ENCODE measurements at places on chromosomes 7 and 10.

- no peaks in the 10 kb centered on the region for H3K36me3 ChIP-seq
- H3K27me3 ChIP-seq = no peaks in the 10 kb centered on the region
- DNase-seq = no peak
- H3K4me3 ChIP-seq = no peak overlapping the region
- no peaks in the 10 kb centered on the region for H3K4me1 ChIP-seq
These were observed 79.1 kb downstream of the PRTFDC1 start for GRCh38 chr10:24873281-24873683.

- H3K36me3 ChIP-seq = no peaks in the 10 kb centered on the region
- peak overlapping the region; percentile 82 for H3K4me3 ChIP-seq
- H3K27ac ChIP-seq = no peak overlapping the region
These were observed 811 bp downstream of the CDK5 start for GRCh38 chr7:151056666-151057505.

- no peaks in the 10 kb centered on the region for H3K36me3 ChIP-seq
- H3K4me1 ChIP-seq = peaks cover 19% of the 10 kb centered on the region
- H3K27ac ChIP-seq = peak overlapping the region; percentile 28
- H3K27me3 ChIP-seq = no peaks in the 10 kb centered on the region
These were observed 90.0 kb downstream of the ST7 start for GRCh38 chr7:117043108-117043825.

DNA sequence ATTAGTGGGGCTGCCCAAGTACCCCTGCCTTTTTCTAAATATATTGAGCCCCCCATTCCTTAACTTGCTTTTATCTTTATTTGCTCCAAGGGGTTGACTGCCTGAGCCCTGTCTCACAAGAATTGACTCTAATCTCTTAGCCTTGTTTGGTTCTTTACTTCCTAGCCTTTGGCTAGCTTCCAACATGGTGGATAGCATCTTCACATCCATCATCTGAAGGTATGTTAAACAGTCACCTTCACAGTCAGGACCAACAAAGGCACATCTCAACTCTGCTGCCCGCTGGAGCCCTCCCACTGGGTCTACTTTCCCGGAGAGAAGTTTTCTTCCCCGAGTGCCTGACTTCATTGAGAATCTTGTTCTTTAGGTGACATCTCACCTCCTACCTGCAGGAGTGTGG, 329.5 kb downstream of the GPR158 start:
- H3K27me3 ChIP-seq = no peaks in the 10 kb centered on the region
- no peak overlapping the region for H3K27ac ChIP-seq
- no peaks in the 10 kb centered on the region for H3K4me1 ChIP-seq
- no peak for DNase-seq
- no peaks in the 10 kb centered on the region for H3K36me3 ChIP-seq

DNA sequence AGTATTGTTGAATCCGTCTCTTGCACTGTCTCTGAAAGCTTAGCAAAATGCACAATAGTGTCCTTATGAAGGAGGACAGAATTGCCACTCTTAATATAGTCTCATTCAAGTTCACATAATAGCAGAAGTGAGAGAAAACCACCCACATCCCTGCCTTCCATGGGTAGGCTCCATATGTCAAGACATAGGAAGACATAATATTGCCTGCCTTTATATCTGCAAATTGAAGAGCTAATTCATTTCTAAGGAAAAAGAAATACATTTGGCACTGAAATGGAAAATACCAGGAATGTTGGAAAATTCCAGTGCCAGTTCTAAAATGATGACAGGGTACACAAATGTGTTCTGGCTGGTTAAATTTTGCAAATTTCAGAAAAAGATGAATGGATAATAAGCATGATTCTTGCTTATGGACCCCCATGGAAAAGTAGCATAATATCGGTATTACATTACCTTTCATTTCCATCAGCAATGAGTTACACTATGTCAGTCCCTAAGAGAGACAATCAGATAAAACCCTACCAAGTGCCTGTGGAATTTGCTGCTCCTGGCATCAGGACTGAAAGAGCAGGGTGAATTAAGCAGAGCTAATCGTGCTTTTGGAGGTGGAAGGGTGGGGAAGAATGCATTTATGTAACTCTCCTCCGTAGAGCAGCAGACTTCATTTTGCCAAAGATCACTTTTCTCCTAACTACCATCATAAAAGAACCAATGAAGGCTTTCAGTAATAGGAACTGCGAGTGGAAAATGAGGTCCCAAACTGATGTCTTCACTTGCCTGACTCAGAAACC, 312.6 kb downstream of the FGFR2 start:
- H3K4me3 ChIP-seq = no peak overlapping the region
- H3K27me3 ChIP-seq = no peaks in the 10 kb centered on the region
- no peak overlapping the region for H3K27ac ChIP-seq

DNA sequence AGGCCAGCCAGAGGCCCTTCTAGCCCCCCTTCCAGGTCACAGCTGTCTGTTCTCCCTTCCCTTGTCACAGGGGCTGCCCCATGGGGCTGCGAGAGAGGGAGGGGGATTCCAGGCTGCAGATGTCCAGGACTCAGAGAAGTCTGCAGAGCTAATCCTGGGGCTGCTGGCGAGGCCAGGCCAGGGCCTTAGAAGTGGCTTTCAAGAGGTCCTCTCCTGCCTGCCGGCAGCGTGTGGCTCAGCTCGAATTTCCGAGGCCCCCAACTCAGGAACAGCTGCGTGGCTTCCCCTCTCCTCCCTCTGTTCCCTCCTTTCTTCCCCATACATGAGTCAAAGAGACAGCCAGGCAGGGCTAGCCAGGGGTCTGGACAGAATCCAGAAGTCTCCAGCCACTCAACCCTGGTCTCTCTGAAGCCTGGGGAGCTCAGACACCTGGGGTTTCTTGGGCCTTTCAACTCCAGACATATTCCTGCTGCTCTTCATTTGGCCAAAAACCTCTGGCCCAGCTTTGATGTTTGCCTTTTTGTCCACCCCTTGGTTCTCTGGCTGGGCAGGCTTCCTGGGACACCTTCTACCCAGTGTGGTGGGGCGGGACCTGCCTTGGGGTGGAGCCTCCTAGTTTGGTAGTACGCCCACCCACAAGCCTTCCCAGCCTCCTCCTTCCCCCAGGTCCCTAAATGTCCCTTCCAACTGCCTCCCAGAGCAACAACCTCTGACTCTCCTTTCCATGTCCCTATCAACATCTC, 21.8 kb upstream of the EIF5AL1 start:
- H3K36me3 ChIP-seq = no peaks in the 10 kb centered on the region
- H3K27ac ChIP-seq = peak overlapping the region; percentile 80
- H3K4me3 ChIP-seq = no peak overlapping the region
- H3K27me3 ChIP-seq = no peaks in the 10 kb centered on the region
- H3K4me1 ChIP-seq = no peaks in the 10 kb centered on the region

- no peak overlapping the region for H3K4me3 ChIP-seq
- DNase-seq = no peak
- no peaks in the 10 kb centered on the region for H3K36me3 ChIP-seq
These were observed 72.5 kb upstream of the MXI1 start for GRCh38 chr10:110134917-110135316.

DNA sequence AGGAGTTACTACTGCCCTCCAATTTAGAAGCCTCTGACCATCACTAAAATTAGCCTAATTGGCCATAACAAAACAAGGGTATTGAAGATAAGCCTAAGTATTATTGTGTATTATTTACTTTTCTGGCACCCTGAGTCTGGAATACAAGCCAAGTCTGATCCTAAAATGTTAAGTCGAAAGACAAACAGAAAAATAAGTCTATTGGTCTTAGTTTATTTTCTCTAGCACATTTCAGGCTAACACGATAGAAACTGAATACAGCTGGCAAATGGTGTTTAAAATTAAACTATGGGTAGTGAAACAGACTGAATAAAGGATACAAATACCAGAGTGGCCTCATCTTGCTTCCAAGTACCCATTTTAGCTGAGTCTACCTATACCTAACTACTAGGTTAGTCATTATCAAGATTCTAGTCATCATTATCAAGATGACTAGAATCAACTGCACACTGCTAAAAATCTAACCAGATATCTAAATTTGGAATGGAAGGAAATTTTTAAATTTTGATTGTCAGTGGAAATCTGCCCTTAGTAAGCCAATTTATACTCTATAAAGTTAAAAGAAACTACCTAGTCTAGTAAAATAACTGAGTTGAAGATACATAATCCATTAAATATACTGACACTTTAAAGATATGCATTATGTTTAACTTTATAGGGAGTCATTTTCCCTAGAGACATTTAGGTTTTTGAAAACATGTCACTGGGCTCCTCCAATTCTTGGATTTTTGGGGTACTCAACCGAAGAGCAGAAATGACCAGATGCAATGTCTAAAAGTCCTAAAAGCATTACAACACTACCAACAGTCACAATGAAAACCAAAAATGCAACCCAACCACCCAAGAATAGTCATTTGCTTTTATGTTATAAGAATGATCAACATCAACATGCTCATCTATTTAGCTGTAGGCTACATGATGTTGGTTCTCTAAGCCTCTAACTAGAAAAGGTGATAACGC, 80.9 kb downstream of the NT5C2 start:
- H3K4me1 ChIP-seq = peaks cover 16% of the 10 kb centered on the region
- H3K36me3 ChIP-seq = no peaks in the 10 kb centered on the region
- no peaks in the 10 kb centered on the region for H3K27me3 ChIP-seq
- no peak overlapping the region for H3K4me3 ChIP-seq
- H3K27ac ChIP-seq = peak overlapping the region; percentile 66
- no peak for DNase-seq

DNA sequence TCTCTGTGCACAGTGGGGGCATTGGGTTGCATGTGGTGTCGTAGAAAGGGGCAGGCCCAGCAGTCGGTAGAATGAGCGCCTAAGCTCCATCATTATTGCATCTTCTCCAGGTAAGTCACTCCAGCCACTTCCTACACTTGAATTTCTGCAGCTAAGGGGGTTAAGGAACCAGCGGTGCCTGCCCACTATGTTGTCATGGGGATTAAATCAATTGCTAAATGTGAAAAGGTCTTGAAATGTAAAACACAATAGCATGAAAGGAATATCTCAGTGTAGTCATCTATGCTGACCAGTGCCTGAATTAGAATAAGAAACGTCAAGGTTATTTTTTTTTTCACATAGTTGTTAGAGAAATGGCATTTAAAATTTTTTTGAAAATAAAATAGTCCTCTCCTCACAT, 15.2 kb upstream of the CELF2 start:
- H3K27me3 ChIP-seq = no peaks in the 10 kb centered on the region
- no peaks in the 10 kb centered on the region for H3K36me3 ChIP-seq
- H3K4me3 ChIP-seq = no peak overlapping the region
- no peak overlapping the region for H3K27ac ChIP-seq
- H3K4me1 ChIP-seq = no peaks in the 10 kb centered on the region
- no peak for DNase-seq

- no peaks in the 10 kb centered on the region for H3K36me3 ChIP-seq
- no peak overlapping the region for H3K4me3 ChIP-seq
- H3K27ac ChIP-seq = no peak overlapping the region
- H3K4me1 ChIP-seq = no peaks in the 10 kb centered on the region
These were observed 319.6 kb upstream of the SP8 start for GRCh38 chr7:21106296-21106732.

GRCh38 chr10:95820363-95820762, 64.4 kb downstream of the ENTPD1 start:
- no peaks in the 10 kb centered on the region for H3K36me3 ChIP-seq
- no peak overlapping the region for H3K4me3 ChIP-seq
- H3K4me1 ChIP-seq = no peaks in the 10 kb centered on the region
- H3K27me3 ChIP-seq = no peaks in the 10 kb centered on the region

GRCh38 chr10:79116801-79117723, 48.3 kb downstream of the ZMIZ1 start:
- DNase-seq = no peak
- H3K27ac ChIP-seq = no peak overlapping the region
- peaks cover 22% of the 10 kb centered on the region for H3K4me1 ChIP-seq
- no peak overlapping the region for H3K4me3 ChIP-seq
- no peaks in the 10 kb centered on the region for H3K36me3 ChIP-seq

GRCh38 chr7:134088199-134088598, 38.9 kb upstream of the LRGUK start:
- no peaks in the 10 kb centered on the region for H3K36me3 ChIP-seq
- H3K4me1 ChIP-seq = no peaks in the 10 kb centered on the region
- H3K27ac ChIP-seq = no peak overlapping the region
- H3K4me3 ChIP-seq = no peak overlapping the region
- no peak for DNase-seq

DNA sequence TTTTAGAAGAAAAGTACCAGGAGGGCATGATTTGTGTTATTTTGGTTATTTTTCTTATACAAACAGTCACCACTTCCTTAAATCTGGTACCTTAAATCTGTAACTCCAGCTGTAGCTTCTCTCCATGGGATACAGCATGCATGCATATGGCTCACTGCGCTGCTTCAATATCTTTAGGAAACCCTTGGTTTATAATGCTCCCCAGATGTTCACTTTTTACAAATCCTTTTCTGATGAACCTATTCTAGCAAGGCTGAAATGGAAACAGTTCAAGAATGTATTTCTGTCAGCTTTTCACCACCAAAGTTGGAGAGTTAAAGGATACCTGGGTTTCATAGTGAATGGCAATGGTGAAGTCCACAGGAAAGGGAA, 50.9 kb downstream of the LAMB4 start:
- H3K4me3 ChIP-seq = no peak overlapping the region
- no peaks in the 10 kb centered on the region for H3K36me3 ChIP-seq
- peak overlapping the region; percentile 30 for H3K27ac ChIP-seq
- no peak for DNase-seq

GRCh38 chr7:92404170-92404614, 43.1 kb upstream of the GATAD1 start:
- H3K27me3 ChIP-seq = no peaks in the 10 kb centered on the region
- DNase-seq = no peak
- no peak overlapping the region for H3K27ac ChIP-seq
- no peaks in the 10 kb centered on the region for H3K4me1 ChIP-seq
- no peaks in the 10 kb centered on the region for H3K36me3 ChIP-seq
